Coronary artery (tissue), 2 donors: ENCODE measurements at places on chromosomes 6 and 20.

GRCh38 chr6:3740551-3741476 lies 10.7 kb downstream of the PXDC1 start:
- no peak for DNase-seq

- DNase-seq = no peak
Measured at GRCh38 chr20:8344631-8345030, 212.6 kb downstream of the PLCB1 start.

DNA sequence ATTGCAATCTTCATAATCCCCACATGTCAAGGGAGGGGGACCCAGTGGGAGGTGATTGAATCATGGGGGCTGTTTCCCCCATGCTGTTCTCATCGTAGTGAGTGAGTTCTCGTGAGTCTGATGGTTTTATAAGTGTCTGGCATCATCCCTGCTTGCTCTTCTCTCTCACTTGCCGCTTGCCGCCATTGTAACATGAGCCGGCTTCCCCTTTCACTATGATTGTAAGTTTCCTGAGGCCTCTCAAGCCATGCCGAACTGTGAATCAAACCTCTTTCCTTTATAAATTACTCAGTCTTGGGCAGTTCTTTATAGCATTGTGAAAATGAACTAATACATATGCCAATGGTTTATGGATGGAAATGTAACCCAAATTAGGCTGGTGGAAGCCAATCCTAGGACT lies 109.4 kb upstream of the AKAP12 start:
- no peak for DNase-seq

DNA sequence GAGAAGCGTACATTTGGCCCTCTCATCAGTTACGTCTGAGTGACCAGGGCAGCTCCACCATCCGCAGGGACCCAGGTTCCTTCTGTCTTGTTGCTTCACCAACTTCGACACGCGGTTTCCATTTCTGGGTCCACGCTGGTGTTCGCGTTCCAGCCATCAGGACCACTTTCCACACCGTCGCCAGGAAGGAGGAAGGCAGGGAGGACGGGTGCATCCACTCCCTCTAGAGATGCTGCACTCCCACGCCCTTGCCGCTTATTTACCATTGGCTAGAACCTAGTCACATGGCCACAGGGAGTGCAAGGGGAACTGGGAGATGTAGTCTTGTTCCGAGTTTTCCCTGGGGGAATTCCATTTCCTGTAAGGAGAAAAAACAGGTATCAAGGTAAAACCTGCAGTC lies 33.2 kb upstream of the SNX9 start:
- DNase-seq = no peak

- peak; percentile 40 for DNase-seq
Measured at GRCh38 chr6:403659-404655, 12.4 kb downstream of the IRF4 start.

- no peak for DNase-seq
Measured at GRCh38 chr20:4795394-4795793, 73.7 kb downstream of the PRND start.

GRCh38 chr20:23197836-23198235 lies 111.7 kb upstream of the CD93 start:
- no peak for DNase-seq

DNA sequence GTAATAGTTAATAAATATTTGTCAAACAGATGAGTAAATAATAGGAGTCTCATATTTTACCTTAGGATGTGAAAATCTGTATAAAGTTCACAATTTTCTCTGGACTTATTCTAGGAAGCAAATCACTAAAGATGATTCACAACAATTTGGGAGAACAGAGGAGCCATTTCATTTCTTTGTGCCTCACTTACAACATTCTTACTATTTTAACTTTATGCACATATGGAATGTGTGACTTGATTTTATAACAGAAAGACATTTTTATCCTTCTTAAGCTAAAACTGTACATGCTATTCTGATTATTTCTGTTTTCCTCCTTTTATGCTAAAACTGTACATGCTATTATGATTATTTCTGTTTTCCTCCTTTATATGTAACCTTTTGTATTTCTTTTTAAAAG lies 83.3 kb downstream of the FUT9 start:
- DNase-seq = no peak

DNA sequence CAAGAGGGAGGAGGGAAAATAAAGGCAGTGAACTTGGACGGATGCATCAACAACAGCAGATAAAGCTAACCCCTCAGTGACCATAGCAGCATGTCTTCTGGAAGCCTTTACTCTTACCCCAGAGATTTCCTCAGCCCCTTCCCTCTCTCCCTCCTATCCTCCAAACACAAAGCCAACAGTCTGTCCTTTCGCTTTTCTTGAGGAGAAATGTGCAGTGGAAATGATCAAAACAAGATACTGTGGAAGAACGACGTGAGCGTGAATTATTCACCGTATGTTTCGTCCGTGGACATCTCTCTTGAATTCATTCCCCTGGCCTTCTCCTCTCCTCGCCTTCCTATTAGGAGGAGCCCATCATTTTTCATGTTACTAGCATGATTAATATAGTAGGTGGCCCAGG lies 8.5 kb downstream of the NRN1 start:
- DNase-seq = no peak

GRCh38 chr6:23390221-23390620 lies 735.8 kb upstream of the NRSN1 start:
- no peak for DNase-seq
